ENCODE measurements at places on chromosomes 6 and 20.

- no peak for DNase-seq
These were observed 37.2 kb downstream of the ZNF341 start for GRCh38 chr20:33769043-33769442.

DNA sequence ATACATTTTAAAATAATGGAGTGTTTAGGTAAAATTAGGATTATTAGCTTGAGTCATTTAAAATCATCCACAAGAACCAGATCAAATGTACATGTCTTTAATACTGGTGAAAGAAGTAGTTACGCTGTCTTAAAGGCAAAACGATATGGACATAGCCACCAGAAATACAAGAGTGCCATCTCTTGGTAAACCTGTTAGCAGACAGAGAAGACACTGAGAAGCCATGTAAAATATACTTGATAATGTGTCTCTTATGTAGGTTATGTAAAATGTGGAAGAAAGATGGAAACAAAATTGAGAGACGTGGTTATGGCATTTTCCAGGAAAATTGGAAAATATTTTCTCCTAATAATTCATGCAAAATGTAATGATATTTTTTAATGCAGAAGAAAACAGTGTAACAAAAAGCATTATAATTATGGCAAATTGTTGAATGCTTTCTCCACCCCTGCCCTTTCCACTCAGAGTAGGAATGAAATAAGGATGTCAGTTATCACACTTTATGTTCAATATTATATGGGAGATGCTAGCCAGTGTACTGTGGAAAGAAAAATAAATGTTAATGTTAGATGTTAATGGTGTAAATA, 12.2 kb upstream of the SLC17A2 start:
- peak; percentile 55 for DNase-seq

DNA sequence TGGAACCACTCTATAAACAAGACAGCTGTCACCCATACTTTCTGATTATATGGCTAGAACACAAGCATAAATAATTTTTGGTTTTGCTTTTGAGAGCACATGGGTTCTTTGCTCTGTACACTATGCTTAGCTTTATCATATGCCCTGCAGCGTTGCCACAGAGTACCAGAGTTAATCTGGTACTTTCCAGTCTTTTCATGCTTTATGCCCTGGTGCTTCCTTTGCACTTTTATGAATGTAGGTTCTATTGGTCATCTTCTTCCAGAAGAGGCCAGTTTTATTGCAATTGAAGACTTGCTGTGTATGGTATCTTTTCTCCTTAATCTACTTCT, 20.8 kb downstream of the SHLD1 start:
- no peak for DNase-seq

GRCh38 chr6:140485740-140486449, 1111.4 kb upstream of the CITED2 start:
- DNase-seq: peak; percentile 92

- DNase-seq: no peak
These were observed 13.7 kb upstream of the SLC22A16 start for GRCh38 chr6:110490110-110490509.

DNA sequence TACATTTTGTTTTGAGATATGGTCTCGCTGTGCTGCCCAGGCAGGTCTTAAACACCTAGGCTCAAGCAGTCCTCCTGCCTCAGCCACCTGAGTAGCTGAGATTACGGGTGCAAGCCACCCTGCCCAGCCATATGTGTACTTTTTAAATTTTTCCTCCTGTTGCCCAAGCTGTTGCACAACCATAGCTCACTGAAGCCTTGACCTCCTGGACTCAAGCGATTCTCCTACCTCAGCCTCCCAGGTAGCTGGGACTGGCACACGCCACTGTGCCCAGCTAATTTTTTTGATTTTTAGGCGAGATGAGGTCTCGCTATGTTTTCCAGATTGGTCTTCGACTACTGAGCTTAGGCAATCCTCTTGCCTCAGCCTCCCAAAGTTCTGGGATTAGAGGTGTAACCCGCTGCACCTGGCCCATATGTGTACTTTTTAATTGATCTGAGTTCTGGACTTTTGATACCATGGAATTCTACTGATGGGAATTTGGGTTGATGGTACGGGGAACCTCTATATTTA, 44.9 kb downstream of the ITCH start:
- DNase-seq: no peak

- DNase-seq: no peak
These were observed 48.8 kb downstream of the CAP2 start for GRCh38 chr6:17442196-17442595.

DNA sequence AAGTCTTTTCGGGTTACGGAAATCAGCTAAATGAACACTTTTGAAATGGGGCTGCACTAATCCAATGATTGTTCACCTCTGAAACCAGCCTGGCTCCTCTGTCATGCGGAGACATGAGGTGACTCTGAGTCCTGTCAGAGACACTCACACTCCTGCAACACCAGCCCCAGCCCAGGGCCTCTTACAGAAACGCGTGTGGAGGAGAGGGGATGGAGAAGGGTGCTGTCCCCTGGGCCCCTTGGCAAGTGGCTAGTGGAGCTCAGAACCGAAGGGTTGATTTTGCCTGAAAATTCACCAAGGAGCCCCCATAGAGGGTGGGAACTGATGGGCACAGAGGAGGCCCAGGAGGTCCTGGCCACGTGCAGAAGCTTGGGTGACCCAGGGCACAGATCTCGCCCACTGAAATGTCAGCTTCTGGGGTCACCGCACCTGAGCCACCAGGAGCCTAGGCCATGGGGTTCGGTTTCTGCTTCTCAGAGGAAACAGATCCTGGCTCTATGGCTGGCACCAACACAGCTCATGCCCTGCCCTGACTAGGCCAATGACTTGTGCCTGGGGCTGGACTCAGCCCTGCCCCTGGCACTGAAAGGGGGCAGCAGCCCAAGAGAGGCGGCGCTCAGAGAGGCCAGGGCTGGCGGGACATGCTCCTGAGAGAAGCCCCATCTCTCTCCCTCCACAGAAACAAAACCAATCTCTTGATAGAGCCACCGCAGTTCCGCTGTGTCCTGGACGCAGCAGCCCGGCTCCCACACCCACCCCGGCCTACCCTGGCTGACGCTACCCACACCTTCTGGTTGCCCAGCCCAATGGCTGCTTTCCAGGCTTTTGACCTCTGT, 144.7 kb downstream of the ERMARD start:
- DNase-seq: no peak

GRCh38 chr6:83702077-83702476, 6.8 kb downstream of the SNAP91 start:
- no peak for DNase-seq

DNA sequence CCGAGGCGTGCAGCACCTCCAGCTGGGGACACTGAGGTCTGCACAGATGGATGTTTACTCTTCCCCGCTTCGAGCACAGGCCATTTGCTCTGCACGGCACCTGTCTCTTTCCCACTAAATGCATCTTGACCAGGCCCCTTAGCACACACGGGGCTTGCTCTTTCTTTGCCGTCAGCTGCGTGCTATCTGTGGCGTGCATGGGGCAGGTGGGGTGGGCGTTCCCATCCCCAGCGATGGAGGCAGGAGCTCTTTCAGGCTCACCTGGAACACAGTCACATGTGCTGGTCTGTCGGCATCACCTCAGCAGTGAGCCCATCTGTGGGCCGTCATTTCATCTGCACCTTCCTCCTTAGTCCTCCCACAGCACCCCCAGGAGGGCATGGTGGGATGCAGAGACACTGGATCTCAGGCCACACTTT, 35.1 kb downstream of the RBM38 start:
- no peak for DNase-seq

DNA sequence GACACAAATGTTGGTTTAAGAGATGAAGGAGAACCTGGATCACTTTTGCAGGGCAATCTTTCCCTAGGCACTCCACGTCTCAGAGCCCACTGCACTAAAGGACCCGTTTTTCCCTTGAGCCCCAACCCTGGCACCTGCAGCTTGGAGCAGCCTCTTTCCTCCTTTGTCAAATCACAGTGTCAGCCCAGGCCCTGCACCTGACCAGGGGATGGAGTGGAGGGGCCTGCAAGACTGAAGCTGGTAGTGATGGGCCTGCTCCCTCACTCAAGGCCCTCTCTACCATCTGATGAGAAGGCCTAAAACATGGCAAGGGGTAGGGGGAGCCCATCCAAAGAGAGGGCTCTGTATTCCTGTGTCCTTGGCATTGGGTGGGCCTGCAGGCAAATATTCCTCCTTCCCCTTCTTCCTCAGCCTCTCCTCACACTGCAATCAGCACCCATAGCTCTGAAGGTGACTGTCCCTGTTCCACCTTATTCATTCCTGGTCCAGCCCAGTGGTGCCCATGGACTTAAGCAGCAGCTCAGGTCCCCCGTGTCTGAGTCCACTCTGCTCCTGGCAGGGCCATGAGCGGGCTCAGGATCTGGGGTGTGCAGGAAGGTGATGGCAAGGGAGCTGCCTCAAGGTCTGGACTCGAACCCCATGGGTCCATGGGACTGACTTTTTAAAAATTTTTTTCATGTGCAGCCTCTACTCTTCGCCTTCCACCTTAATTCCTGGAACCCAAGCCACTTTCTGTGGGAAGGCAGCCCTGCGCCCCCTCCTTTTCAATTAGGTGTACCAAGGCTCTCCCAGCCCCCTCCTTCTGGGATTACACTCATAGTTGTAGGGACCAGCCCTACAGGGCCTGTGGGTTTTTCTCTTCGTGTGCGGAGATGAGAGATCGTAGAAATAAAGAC, 6.7 kb downstream of the RAET1G start:
- no peak for DNase-seq

GRCh38 chr6:26206868-26207801, 119.9 kb downstream of the HFE start:
- DNase-seq: no peak

DNA sequence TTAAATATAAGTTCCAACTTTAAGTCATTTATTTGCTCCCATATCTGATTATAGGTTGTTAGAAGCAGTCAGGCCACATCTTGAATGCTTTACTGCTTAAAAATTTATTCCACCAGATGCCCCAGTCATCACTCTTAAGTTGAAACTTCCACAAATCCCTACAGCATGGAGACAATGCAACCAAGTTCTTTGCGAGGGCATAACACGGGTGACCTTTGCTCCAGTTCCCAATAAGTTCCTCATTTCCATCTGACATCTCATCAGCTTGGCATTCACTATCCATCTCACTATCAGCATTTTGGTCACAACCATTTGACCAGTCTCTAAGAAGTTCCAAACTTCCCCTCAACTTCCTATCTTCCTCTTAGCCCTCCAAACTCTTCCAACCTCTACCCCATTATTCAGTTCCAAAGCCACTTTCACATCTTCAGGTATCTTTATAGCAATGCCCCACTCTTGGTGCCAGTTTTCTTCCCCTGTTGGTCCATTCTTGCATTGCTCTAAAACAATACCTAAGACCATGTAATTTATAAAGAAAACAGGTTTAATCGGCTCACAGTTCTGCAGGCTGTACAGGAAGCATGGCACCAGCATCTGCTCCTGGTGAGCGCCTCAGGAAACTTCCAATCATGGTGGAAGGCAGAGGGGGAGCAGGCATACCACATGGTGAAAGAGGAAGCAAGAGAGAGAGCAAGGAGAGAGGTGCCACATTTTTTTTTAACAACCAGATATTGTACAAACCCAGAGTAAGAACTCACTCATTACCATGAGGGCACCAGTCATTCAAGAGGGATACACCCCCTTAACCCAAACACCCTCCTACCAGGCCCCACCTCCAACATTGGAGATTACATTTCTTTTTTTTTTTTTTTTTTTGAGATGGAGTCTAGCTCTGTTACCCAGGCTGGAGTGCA, 15.9 kb upstream of the ITPR3 start:
- no peak for DNase-seq

GRCh38 chr6:128310451-128310850, 209.9 kb downstream of the PTPRK start:
- DNase-seq: no peak

GRCh38 chr20:39993742-39994141, 695.3 kb downstream of the MAFB start:
- DNase-seq: no peak

DNA sequence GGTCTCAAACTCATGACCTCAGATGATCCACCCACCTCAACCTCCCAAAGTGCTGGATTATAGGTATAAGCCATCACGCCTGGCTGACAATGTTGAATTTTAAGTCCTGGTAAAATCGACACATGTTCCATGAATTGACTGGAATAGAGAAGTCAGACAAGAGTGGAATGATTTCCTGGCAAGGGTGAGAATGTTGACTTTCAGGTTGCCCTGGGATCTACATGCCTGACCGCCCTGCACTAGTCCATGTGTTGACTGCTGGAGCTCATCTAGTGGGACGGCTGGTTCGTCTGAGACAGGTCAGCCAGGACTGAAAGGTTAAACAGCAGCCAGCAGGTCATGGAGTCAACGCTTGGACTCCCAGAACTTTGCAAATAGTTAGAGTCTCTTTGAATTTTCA, 88.8 kb downstream of the SASH1 start:
- DNase-seq: no peak
